ENCODE measurements at places on chromosomes 6 and 20.

DNA sequence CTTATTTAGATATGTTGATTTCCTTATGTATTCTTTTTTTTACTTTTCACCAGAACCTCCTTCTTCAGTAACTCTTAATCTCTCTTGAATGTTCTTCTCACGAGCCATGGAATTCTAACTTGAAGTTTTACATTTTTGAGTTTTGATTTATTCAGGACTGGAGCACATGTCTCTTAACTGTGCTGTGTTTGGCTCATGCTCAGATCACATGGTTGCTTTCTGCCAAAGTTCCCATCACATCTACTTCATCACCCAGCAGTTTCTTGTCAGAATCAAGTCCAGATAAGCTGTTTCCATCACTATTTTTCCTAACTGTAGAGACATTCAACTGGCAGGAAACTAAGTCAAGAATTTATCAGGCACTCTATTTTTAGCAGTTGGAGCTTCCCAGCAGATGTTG, 31.7 kb downstream of the SLC35A1 start:
- DNase-seq, result no peak

- DNase-seq, result no peak
These were observed 38.3 kb upstream of the PKIB start for GRCh38 chr6:122571888-122572287.

- no peak for DNase-seq
These were observed 51.2 kb upstream of the GPR31 start for GRCh38 chr6:167208819-167209576.

GRCh38 chr6:137660296-137660731, 166.1 kb upstream of the OLIG3 start:
- no peak for DNase-seq

- no peak for DNase-seq
These were observed 56.4 kb downstream of the RIPOR2 start for GRCh38 chr6:24879351-24879750.

DNA sequence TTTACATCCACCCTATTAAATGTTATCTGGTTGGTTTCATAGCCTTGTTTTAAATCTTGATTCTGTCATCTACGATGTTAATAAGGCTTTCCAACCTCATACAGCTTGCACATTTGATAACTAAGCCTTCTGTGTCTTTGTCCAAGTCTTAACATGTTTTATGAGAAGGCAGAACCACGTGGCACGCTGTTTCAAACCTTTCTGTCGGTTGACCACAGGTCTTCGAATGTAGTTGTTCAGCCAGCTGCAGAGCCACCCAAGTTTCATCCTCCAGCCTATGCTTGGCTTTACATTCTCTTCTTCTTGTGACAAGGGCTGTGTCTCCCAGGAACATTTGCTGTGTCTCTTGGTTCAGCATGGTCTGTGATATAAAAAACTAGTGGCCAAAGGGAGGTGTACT, 15.7 kb upstream of the SGK2 start:
- DNase-seq, result no peak

DNA sequence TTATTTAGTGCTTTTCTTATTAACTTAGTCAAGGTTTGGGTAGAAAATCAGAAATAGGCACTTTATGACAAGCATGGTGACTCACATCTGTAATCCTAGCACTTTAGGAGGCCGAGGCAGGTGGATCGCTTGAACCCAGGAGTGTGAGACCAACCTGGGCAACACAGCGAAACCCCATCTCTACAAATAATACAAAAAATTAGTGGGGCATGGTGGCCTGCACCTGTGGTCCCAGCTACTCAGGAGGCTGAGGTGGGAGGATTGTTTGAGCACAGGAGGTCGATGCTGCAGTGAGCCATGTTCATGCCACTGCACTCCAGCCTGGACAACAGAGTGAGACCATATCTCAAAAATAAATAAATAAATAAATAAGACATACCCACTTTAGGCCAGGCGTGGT, 51.3 kb upstream of the THEMIS start:
- DNase-seq, result no peak

- peak; percentile 94 for DNase-seq
These were observed 7.8 kb downstream of the FOXF2 start for GRCh38 chr6:1396952-1397868.

DNA sequence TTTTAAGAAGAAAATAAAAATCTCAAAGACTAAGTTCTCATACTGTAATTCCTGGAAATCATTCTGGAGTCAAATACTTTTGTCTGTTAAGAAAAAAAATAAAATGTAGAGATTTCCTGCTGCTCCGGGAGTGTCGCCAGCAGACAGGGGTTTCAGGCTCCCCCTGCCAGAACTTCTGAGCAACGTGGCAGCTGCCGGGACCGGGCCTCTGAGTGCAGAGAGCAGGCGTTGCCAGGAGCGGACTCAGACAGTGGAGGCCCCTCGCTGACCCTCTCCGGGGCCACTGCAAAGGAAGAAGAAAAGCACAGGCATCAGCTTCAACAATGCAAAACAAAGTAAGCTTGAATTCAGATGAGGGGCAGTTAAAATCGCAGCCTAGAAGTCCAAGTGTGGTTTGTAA, 95.5 kb downstream of the THBS2 start:
- DNase-seq, result peak; percentile 98

DNA sequence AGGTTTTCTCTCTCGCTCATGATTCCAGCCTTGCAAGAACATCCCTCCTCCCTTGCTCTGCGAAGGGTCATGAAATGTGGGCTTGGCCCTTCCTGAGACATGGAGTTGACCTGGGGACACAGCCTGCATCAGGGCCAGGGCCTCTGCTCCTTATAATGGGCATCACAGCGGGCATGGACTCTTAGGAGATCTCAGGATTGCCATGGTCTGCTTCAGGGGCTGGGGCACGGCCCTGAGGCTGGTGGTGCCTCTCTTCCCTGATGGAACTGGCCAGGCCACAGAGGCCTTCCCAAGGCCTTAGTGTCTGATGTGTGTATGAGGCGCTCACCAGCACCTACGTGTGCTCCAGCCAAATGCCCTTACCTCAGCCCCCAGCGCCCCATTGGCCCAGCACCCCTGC, 23.9 kb downstream of the ENTPD6 start:
- DNase-seq, result no peak
